GM12892 (cell line): ENCODE measurements at places on chromosomes 5 and 9.

GRCh38 chr9:6999794-7000193 is 242.0 kb downstream of the KDM4C start:
- no peak for DNase-seq

- no peak for DNase-seq
Measured at GRCh38 chr5:180807654-180808414, 5.2 kb upstream of the MGAT1 start.

DNA sequence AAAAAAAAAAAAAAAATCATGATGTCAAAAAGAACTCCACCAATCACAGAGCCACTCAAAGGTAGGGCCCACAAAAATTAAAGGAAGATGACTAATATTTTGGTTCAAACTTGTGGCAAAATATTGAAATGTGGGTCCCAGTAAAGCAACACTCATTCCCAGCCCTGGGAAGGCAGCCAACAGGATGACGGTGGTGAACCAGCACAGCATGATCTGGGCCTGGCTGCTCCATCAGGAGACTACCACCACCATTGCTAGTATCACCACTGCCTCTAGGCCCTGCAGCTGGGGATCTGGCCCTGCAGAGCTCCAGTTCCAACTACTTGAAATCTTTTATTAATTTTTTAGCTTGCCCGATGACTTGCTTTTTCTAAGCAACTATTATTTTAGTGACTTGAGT is 206.8 kb upstream of the ITGA1 start:
- no peak for DNase-seq

GRCh38 chr9:16312962-16313546 is 557.4 kb downstream of the BNC2 start:
- DNase-seq = no peak

DNA sequence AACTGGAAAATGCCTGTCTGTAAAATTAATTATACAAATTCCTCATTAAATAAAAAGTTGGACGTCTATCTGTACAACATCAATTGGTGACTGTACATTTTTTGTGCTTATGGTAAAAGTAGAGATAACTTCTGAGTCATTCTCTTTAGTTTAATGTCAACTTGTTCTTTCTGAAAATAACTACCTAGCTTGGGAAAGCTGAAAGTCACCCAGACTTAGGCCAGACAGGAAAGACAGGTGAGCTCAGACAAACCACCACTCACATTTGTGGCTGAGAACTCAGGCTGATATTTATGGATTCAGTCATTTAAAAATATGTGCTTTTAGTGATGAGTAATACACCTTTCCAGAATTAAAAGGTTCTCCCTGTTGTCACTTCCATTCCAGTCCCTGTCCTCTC is 31.9 kb upstream of the ENTREP1 start:
- no peak for DNase-seq

DNA sequence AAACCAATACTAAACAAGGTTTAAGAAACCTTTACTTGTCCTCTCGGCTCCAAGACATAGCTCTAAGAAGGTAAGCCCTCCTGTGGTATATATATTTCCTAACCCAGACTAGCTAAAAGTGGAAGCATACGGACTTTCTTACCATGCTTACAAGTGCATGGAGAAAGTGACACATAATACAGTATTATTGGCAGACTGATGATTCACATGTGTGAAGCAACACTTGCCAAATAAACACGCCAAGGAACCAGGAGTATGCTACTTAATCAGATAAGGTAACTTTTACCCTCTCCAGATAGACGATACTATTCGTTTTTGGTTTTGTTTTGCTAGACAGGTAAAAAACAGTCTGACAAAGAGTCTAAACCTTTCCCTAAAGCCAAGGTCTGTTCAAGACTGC is 264.1 kb downstream of the MLLT3 start:
- no peak for DNase-seq

GRCh38 chr9:70954126-70954525 is 167.3 kb downstream of the TRPM3 start:
- no peak for DNase-seq

DNA sequence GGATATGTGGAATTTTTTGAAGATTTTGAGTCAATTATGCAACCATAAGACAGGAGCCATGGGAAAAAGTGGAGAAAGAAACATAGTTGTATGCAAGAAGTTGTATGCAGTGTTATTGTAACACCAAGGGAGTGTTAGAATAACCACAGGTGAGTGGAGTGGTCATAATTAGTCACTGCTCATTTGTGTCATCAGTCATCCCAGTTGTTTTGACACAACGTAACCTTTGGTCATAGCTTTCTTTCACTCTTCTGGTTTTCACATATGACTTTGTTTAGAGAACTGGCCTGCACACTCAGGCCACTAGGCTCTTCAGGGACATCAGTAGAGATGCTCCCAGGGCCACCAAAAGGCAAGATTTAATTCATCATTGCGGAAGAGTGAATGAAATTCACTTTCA is 158.7 kb upstream of the HMHB1 start:
- DNase-seq = no peak

GRCh38 chr5:38878391-38879077 is 32.7 kb downstream of the OSMR start:
- no peak for DNase-seq

DNA sequence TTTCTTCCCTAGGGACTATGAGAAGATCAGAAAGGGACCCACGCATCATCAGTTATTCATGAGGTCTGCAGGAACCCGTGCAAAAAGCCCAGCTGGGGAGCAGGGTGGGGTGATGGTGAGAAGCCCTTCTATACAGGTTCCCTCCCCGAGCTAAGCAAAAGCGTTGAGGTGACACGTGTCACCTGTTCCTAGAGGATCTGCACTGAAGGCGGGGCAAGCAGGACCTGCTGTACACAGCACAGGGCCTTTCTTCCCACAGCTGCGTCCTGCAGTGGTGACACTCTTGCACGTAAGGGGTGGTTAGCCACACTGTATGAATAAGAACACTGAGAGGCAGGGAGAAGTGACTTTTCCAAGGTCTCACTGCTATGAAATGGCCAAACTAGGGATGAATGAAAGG is 37.2 kb upstream of the SH3PXD2B start:
- DNase-seq = no peak

GRCh38 chr9:34154057-34154456 is 24.8 kb upstream of the UBAP1 start:
- no peak for DNase-seq

DNA sequence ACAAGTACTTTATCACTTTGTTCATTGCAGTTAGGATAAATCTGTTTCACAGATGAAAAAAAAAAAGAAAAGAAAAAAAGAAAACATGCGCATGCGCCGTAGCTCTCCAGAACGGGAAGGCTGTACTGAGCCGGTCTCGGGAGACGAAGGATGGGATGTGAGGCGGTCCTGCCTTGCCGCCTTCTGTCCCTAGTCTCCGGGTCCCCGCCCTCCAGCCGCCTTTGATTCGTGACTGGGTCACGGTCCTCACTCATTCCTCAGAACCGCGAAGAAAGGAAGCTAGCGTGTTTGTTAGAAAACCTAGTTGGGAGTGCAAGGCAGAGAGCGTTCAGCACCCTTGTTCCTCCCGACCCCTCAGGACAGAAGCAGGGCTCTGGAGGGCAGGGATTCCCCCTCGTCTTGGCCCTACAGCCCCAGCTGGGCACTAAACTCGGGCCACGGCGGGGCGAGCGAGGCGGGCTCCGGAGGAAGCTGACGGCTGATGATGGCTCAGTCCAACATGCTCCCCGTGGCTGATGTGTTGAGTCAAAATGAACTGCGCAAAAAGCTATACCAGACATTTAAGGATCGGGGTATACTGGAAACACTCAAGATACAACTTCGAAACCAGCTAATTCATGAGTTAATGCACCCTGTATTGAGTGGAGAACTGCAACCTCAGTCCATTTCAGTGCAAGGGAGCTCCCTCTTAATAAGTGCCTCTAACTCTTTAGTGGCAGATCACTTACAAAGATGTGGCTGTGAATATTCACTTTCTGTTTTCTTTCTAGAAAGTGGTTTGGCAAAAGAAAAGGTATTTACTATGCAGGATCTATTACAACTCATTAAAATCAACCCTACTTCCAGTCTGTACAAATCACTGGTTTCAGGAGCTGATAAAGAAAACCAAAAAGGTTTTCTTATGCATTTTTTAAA is 40.0 kb downstream of the CPLANE1 start:
- DNase-seq = no peak

- DNase-seq = no peak
Measured at GRCh38 chr9:98368366-98369065, 113.1 kb upstream of the TBC1D2 start.

DNA sequence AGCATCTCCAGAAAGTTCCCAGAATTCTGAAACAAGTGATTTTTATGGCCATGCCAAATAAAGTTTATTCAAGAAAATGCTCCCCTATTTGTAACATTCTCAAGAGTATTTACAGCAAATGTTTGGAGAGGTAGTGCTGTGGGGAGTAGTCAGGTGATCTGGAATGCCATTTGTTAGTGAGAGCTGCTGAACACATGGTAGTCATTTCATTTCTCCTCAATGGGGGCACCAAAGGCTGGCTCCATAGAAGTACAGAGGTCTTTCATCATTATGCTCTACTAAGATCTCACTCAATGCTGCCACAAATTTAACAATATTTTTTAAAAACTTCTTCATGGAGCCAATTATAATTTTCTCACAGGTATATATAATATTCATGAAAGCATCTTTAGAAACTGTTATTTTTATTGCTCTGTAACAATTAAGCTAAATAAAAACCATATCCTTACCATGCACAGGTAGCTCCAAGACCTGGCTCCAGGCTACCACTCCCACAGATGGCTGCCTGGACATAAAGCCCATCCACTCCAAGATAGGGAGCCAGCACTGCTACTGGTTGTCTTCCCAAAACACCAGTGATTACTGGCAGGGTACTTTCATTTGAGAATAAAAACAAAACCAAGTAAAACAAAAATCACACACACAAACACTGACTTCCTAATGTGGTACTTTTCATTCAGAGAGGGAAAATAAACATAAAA is 200.8 kb downstream of the PLK2 start:
- no peak for DNase-seq

DNA sequence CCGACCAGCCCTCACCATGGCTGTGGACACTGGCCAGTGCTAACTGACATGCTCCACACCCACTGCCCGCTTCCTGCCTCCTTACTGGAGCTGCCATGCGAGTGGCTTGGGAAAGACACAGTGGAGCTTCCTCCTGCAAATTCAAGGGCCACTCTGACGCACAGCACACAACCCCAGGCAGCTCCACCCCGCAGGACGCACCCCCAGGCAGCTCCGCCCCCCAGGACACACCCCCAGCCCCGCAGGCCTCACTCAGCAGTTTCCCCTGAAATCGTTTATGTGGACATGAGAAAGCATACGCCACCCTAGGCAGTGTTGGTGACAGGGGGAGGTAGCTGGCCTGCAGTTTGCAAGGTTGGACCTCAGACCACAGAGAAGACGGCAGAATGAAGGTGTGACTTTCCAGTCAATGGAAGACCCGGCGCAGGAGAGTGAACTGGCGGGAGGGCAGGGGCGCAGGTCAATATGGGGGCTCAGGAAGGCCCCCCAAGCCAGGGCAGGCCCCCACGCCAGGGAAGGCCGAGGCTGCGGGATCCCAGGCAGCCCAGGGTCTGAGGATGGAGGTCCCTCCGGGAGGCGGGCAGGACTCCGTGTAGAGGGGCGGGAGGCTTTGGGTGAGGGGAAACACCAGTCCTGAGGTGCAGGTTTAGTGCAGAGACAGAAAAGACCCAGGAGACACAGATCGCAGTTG is 21.6 kb downstream of the LPCAT1 start:
- DNase-seq = no peak

DNA sequence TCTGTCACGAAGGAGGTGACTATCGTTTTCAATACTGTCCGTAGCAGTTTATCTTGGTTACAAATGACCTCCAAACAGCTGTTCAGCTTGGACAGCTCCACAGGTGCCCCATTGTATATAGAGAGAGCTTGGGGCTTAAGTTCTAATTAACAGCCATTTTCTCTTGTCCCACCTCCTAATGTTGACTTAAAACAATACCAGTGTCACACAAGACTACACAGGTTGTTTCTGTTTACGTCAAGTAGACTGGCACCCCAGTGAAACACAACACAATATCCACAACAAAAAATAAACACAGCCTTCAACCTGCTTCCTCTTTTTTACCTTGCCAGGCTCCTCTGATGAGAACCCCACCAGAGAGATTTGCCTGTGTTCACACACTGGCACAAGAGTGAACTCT is 39.8 kb upstream of the TLE1 start:
- DNase-seq = no peak

DNA sequence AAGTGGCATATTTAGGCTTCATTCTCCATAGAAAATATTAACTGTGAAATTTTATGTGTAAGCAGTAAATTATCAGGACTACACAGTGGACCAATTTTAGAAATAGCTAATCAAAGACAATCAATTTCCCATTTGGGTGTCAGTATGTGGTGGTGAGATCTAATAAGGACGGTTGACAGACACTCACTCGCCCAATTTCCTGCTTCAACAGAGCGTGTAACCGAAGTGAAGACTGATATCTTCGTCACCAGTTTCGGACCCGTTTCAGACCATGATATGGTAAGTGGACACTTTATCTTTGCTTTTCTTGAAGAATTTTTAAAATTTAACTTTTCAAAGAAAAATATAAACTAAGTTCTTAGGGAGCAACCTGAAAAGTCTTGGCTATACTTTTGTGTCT is 17.6 kb downstream of the GABRA1 start:
- no peak for DNase-seq

GRCh38 chr9:92763721-92764380 is 782 bp downstream of the BICD2 start:
- peak; percentile 42 for DNase-seq

DNA sequence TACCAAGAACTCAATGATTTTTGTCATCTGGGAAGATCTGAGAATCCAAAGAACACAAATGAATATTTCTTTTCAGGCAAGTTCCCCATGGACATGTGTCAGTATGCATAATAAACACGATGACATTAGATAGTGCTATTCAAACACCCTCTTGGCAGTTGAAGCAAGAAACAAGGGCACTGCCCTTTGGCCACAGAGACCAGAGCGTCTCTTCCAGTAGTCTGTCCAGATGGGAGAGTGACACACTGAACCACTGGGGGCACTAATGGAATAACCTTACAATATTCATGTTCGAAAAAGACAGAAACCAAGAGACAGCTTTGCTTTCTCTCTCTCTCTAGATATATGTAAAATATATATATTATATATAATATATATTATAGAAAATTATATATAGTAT is 301.9 kb downstream of the CTNND2 start:
- DNase-seq = no peak

DNA sequence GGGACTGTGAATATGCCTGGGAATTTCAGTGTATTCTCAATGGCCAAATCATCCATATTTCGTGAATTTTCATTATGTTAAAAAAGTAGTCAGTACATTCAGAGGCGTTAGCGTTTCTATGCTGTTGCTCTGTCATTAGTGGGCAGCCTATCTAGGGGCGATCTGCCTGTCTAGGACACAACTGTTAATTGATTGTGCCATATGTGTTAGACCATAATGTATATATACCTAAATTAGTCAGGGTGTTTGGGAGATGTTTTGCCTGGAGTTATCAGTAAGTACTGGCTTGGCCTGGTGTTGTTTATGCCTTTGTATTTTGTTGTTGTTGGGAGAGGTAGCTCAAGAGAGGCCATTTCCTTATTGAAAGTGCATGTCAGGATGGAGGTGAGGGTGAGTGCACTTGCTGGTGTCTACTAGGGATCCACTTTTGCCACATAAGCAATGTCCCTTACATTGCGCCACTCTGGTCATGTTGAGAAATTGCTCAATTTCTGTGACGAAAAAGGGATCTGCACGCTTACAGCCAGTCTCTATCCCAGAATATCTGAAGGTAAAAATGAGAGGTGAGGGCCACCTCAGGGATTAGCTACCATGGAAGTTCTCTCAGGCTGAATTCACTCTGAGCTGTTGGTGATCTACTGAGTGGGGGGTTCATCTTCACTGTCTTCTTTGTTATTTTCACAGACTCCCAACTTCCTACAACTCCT is 123.3 kb downstream of the ST8SIA4 start:
- no peak for DNase-seq
